GM12892 (cell line): ENCODE measurements at places on chromosomes 12 and 14.

DNA sequence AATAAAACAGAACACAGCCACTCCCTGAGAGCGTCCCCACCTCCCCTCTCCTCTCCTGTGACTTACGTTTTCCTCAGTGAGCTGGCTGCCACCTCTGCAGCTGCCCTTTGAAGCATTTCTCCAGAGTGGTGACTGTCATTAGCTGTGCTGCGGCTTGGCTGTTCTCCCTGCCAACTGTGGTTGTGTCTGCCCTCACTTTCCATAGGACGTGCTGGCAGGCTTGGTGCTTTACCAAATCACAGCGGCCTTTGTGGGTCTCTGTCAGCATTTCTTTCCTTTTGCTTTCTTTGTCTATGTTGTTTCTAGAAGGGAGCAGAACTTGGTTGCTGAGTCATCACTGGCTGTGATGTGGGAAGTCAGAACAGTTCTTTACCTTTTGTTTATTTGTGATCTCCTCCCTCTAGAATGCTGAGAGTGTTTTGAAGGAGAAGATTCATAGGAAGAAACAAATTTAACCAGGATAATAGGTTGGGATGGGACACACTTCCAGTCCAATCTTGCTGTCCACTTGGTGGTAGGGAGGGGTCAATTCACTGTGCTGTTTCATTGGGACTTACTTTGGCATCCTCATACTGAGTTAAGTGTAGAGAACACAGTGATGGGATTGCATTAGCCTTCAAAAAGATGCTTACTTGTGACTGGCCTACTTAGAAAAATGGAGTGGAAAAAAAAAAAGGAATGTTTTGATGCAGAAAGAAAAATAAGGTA lies 88.2 kb downstream of the TMX1 start:
- DNase-seq, result no peak

- no peak for DNase-seq
Measured at GRCh38 chr12:5556946-5557673, 125.2 kb downstream of the NTF3 start.

- DNase-seq, result no peak
Measured at GRCh38 chr12:116266168-116266601, 11.3 kb downstream of the MED13L start.

- no peak for DNase-seq
Measured at GRCh38 chr14:24367514-24368211, at the start of gene NFATC4. Gene NFATC4, plus strand, starts transcription at chr14:24368184. Its CDS starts 157 bp downstream, at chr14:24368341.

DNA sequence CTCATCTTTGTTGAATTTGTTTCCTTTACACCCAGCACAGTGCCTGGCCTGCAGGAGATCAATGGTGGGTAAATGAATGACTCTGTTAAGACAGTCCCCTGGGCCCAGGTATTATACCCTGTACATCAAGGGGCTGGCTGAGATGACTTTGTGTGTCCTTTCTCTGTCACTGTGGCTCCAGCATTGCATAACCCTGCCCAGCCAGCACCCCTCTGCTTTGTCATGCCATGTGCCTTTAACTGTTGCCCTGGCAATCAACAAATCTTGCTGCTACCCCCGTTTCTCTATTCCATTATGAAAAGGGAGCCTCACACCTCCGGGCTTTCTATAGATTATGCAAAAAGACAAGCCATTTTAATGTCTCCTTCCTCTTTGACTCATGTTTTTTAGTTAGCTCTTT lies 7.6 kb upstream of the FLVCR2 start:
- no peak for DNase-seq

DNA sequence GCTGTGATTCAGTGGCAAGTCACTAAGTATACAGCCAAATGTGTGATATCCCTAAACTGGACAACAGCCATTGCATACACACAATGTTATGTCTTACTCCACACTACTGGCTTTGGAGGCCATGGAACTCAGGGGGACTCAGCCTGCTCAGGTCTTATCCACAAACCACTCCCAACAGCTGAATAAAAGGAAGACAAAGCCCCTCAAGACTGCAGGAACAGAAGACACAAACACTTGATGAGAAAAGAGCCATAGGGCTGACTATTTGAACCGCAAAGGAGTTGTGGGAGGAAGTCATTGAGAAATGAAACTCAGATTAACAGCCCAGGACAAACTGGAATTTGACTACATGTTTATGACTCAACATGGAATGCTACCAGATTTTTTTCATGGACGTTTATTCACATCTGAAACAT lies 40.9 kb downstream of the PTGER2 start:
- DNase-seq, result no peak

- no peak for DNase-seq
Measured at GRCh38 chr12:114744691-114745090, 60.7 kb upstream of the TBX3 start.

- no peak for DNase-seq
Measured at GRCh38 chr12:101962486-101962885, 85.1 kb downstream of the DRAM1 start.
